ENCODE measurements at places on chromosomes 1 and 21.

DNA sequence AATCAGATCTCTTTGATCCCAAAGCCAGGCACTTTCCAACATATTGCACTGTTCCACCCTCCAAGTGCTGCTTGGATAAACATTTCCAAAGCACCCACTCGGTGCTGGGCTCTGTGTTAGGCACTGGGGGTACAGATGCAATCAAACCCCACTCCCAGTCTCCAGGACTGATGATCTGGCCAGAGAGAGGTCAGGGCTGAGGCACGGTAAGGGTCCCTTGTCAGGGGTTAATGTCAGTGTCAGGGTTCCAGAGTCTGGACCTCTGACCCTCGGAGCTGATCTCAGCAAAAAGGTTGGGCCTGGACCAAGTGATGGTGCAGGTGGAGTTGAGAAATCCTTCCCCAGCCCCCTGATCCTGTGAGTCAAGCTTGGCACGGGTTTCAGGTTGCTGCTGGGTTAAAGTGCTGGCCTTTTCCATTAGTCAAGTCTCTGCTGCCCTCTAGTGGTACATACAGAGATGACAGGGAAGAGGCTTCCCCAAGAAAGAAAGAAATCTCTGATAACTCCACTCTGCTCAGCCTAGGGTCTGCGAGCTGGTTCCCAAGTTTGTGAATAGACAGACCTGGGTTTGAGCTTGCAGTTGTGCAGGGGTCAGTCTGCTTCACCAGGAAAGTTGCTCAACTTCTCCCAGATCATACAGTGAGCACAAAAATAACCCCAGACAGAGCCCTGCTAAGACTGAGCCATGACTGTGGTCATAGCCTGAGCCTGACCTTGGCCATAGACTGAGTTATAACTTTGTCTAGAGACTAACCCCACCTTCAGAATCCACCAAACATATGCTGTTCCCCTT is 74.6 kb downstream of the DMRTA2 start:
- peak; percentile 70 for DNase-seq

DNA sequence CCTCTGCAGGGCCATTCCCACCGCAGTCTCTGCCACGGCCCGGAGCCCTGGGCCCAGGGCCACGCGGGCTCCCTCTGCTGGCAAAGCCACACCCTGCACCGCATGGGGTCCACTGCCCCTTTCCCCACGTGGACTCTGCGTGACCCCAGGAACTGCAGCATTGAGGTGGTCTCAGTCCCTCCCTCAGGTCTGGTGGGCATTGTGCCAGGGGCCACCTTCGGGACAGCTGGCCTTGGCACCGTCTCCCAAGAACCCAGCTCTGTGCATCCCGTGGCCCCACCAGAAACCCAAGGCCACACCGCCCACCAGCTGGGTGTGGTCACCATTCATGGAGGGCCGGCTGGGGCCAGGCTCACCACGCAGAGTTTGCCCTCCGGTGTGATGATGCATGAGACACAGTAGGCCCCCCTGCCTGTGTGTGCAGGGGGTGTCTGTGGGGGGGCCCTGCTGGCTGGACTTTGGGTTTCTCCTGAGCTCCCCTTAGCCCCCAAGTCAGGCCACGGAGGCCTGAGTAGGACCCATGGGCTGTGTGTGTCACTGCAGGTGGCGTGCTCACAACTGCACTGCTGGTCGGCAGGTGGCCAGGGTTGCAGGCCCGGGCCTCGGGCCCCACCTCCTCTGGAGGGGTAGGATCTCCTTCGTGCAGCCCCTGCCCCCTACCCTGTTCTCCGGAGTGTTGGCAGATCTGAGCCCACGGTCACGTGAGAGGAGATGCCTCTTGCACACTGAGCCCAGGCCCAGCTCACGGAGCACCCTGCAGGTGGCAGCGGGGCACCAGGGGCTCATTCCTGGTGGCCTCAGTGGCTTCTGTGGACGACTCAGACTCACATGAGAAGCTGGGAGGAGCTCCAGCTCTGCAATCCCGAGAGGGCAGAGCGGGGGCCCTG is 5.8 kb downstream of the VWA1 start:
- no peak for DNase-seq

DNA sequence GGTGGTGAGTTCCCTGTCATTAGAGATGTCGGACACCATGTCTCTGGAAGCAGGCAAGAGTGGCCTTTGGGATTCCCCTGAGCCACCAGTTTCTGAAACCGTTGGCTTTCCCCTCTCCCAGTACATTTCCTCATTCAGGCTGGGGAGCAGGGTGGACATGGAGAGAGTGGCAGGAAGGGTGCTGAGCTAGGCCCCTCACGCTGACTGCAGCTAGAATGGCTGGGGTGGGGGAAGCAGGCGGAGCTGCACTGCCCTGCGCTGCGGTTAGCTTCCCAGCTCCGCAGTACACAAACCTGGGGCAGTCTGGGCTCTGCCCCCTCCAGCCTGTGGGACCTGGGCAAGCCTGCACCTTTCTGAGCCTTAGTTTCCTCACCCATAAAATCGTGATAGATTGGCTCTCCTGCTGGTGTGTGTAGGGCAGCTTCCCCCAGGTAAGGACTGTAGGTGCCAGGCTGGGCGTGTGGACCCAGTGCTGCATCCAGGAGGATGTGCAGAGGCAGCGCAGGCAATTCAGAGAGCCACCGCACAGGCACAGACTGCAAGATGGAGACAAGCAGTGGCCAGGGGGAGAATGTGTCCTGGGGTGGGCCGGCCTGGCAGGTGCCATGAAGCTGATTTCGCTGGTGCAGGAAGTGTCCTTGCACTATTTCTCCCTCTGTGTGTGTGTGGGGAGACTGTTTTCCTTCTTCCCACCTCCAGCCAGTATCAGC is 3.0 kb downstream of the PLA2G2F start:
- DNase-seq = no peak

DNA sequence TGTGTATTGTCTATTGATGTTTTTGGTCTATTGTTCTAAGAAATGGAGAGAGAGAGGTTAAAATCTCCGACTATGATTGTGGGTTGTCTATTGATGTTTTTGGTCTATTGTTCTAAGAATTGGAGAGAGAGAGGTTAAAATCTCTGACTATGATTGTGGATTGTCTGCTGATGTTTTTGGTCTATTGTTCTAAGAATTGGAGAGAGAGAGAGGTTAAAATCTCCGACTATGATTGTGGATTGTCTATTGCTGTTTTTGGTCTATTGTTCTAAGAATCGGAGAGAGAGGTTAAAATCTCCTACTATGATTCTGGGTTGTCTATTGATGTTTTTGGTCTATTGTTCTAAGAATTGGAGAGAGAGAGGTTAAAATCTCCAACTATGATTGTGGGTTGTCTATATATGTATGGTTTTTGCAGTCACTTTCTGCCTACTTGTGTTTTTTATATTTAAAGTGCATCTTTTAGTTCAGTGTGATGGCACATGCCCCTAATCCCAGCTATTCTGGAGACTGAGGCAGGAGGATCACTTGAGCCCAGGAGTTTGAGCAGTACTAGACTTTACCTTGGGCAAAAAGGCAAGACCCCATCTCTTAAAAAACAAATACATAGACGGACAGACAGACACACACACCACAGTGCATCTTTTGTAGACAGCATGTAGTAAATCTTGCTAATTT is 16.2 kb downstream of the C1orf159 start:
- no peak for DNase-seq

DNA sequence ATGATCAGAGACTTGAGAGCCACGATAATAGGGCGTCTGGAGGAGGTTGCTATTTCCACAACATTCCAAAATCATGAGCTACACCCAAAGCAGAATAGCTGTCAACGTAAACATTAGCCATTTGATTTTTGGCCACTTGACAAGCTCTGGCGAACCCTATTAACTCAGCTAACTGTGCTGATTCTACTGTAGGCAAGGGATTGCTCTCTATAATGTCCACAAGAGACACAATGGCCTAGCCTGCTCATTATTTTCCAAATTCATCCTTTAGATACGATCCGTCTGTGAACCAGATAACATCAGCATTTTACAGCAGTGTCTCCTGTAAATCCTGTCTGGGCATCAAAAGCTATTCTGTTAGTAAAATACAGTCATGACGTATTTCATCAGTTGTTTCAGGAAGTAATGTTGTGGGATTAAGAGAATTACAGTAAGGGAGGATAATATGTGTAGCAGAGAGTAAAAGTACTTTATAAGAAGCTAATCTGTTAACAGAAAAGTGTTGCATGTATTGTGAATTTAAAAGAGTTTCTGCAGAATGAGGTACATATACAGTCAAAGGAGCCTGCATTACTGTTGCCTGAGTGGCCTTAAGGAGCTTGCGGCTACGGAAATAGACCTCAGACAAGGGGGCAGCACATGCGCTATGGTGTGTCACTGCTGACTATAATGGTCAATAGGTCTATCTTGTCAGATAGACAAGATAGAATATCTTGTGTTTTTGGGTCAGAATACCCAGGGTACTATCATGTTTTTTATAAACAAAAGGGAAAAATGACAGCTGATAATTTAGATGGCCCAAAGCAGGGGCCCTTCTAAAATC is 44.9 kb upstream of the TINAGL1 start:
- DNase-seq = no peak

GRCh38 chr1:114758256-114758832 is 560 bp upstream of the CSDE1 start:
- peak; percentile 5 for DNase-seq

GRCh38 chr21:36663033-36663855 is 35.7 kb upstream of the SIM2 start:
- DNase-seq = no peak

- DNase-seq = no peak
These were observed 721 bp downstream of the C1orf54 start for GRCh38 chr1:150273311-150273710.

DNA sequence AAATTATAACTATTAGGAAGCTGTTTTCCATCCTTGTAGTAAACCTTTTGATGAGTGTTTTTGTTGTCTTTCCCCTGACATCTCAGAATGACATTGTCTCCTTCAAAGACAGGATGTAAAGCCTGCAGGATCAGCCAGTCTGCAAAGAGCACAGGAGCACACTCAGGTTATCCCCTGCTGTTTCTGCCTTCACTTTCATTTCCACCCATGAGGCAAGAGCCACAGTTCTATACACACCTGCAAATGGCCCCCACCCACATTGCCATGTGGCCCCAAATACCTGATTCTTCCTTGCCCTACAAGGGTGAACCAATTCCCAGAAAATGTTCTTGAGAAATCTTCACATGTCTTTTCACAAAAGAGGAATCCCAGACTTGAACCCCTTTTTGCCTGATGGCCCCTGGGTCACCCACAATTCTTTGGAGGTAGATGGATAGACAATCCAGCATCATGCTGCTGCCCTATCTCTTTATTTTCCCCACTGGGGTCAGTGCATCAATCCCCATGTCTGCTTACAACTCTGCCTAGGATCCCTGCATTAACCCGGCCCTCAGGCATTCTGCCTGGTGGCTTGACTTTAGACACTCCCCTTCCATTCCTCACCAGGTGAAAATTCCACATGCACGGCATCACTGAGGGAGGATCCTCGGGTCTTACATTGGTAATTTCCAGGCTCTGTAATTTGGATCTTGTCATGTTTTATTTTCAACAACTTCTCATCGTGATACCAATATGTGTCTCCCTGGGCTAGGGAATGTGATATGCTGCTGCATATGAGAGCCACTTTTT is 2.6 kb downstream of the FCRL3 start:
- DNase-seq = no peak

DNA sequence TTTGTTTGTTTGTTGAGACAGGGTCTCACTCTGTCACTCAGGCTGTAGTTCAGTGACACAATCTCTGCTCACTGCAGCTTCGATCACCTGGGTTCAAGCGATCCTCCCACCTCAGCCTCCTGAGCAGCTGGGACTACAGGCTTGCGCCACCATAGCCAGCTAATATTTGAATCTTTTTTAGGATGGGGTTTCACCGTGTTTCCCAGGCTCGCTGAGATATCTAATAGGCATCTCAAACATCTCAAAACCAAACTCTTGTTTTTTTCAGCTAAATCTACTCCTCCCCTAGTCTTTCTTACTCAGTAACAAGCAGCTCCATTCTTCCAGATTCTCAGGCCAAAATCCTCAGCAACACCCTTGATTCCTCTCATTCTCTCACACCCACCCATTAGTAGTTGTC is 22.0 kb upstream of the SRRM1 start:
- no peak for DNase-seq

- peak; percentile 85 for DNase-seq
These were observed 61.9 kb downstream of the TIAM1 start for GRCh38 chr21:31282095-31282709.

DNA sequence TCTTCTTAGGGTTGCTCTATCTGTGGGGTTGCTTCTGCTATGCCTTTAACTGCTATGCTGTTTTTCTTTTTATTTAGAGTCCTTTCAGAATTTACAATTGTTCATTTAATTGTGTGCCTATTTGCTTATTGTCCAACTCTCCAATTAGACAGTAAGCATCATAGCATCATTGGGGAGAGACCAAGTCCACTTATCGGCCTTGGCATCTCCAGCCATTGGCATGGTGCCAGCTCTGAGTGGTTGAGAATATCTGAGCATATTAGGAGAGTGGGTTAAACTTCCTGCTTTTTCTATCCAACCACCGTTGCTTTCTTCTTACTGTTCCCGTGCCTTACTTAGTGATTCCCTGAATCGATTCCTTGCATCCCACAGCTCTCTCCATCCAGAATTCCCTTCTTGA is 535.0 kb downstream of the AJAP1 start:
- no peak for DNase-seq

DNA sequence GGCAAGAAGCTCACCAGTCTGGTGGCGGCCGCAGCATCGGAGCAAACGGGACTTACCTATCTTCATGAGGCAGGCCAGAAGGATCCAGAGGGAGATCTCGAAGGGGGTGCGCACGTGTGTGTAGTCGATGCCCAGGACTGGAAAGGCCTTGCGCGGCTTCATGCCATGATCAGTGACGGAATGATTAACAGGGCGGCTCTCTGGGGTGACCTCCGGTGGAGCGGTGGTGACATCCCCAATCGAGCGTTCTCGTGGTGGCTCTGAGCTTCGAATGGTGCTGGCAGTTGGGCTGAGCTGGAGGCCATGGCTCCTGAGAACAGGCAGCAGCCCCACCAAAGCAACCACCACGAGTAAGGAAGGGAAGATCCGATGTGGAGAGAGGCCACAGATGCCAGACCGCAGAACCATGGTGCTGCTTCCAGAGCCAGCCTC is 982 bp downstream of the SLC9A1 start:
- DNase-seq = no peak

GRCh38 chr1:180233191-180234011 is 3.3 kb downstream of the LHX4 start:
- DNase-seq = no peak

- DNase-seq = no peak
These were observed 242.8 kb downstream of the CRB1 start for GRCh38 chr1:197510691-197511378.

DNA sequence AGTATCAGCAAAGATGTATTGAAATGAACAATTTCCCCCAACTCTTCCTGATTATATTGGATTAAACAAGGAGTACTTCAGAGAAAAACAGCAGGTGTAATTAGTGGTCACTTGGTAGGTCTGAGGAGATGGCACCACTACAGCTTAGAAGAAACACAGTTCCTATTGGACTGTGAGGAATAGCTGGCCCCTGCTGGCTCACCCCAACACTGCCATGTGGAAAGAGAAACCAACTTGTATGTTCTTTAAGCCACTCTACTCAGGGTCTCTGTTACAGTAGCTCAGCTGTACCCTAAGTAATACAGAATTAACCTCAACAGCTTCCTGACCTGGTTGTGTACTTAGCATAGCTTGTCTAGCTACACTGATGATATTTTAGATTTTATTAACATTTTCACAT is 26.5 kb upstream of the MTR start:
- DNase-seq = no peak

Data from H54 (cell line).